Right atrium auricular region (tissue), 2 donors: ENCODE measurements at places on chromosomes 12 and 14. TPM values are rescaled to one million over a fixed set of nuclear protein-coding genes. Genes with fewer than 3 reads are reported as not detected.

Gene RPS29
- 8,459 TPM for total RNA-seq

Gene SCNN1A
- total RNA-seq, result 2.7 TPM

Gene CLEC4C
- total RNA-seq, result not detected

Gene KRT6C
- total RNA-seq, result not detected

Gene CD69
- 2.6 TPM for total RNA-seq

Gene CELA1
- not detected for total RNA-seq

Gene ACRBP
- 0.43 TPM for total RNA-seq
